ENCODE measurements at places on chromosomes 5 and 9.

GRCh38 chr5:39605145-39605544 lies 180.4 kb upstream of the DAB2 start:
- no peak for DNase-seq

DNA sequence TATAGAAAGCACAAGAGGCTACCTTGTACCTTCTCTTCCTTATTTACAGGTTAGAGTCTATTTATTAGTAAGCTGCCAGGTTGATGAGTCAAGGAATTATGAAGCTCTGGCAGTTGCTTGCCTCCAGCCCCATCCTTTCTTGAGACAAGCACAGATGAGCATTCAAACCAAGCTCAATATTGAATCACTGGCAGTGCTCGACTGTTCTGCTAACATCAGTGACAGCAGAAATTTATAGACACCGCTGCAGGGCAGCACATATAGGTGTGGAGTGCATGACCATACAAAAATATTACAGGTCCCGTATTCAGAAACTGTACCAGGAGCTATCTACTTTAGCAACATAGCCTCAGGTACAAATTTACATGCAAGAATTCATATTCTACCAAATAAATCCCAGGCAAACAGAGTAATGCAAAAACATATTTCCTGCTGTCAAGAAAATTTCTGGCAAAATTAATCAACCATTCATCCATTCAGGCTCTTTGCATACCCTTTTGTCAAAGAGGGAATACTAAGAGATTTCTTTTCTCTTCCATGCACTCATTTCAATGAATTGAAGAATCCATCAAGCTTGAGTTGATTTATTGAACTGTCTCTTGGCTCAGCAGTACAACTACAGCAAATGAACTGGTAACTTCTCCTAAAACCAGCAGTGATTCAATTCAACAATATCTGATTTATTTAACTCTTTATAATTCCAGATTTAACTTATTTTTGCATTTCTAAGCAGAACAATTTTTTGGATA lies 26.9 kb upstream of the PCA3 start:
- DNase-seq = no peak

GRCh38 chr9:77679088-77679487 lies 31.0 kb upstream of the GNA14 start:
- no peak for DNase-seq

DNA sequence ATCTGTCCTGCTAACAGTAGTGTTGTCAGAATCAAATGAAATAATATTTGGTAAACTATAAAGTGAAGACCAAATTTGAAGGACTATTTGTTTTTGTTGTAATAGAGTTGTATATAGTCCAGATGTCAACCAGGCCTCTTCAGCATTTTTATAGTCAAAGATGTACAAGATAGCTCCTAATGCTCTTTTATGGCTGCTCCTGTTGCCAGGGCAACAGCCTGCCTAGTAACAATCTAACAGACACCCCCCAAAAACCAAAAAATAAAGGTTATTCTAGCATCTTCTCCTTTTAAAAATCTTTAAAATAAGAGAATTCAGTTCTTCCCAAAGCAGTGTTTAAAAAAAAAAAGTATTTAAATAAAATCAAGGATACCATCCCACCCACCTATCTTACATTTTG lies 49.5 kb upstream of the MACIR start:
- no peak for DNase-seq

GRCh38 chr5:1757511-1757910 lies 42.1 kb downstream of the MRPL36 start:
- DNase-seq = no peak

DNA sequence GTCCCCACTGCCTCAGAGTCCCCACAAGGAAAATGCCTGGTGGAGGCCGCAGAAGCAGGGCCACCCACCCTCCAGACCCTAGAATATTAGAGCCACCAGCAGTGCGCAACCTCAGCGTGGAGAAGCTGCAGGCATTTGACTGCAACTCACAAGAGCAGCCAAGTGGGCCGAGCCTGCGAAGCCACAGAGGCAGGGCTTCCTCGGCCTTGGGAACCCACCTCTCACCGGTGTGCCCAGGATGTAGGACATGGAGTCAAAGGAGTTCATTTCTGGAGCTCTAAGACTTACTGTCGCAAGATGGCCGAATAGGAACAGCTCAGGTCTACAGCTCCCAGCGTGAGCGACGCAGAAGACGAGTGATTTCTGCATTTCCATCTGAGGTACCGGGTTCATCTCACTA lies 397.9 kb upstream of the PIK3R1 start:
- DNase-seq = no peak
